Naive B cell (primary cell): ENCODE measurements at places on chromosomes 2 and 18. TPM values are rescaled to one million over a fixed set of nuclear protein-coding genes. Genes with fewer than 3 reads are reported as not detected.

Gene C1QL2
- polyA plus RNA-seq: not detected

DNA sequence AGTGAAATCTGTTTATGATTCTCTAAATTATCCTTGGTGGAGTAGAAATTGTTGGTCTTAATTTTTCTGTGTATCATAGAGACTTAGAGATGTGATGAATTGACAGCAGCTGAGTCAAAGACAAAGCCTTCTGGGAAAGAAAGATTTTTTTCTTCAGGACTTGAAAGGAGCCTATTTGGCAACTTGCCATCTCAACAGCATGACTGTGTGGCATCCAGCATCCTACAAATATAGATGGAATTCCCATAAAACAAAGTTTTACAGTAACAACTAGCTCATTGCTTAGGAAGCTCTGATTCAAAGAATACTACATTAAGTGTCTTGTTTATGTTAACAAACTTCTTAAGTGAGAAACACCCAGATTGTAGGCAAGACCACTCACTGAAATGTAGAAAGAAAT, 79.2 kb upstream of the SETBP1 start:
- DNase-seq: no peak

DNA sequence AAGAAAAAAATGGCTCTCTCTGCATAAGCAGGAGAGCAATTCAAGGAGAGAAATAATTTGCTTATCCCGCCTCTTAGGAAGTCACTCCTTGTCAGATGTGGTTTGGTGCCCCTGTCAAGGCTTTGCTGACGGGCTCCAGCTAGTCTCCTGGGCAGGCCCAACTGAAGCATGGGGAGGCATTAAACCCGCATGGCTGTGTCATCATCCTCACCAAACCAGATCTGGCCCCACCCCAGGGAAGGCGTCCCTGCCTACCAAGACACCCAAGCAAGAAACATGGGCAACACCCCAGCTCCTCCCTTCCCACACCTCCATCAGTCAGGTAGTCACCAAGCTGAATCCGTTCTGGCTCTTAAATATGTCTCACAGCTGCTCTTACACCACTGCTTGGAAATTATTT, 108.0 kb downstream of the SGPP2 start:
- DNase-seq: no peak

Gene ANTXR1
- polyA plus RNA-seq: not detected

- DNase-seq: peak; percentile 17
These were observed 230.9 kb upstream of the SMAD2 start for GRCh38 chr18:48161191-48161910.

- no peak for DNase-seq
These were observed 731.7 kb upstream of the REG3G start for GRCh38 chr2:78293768-78294167.

- DNase-seq: no peak
These were observed 341.3 kb downstream of the MYCN start for GRCh38 chr2:16281451-16282335.

Gene C2orf81
- 7.9 TPM for polyA plus RNA-seq

- DNase-seq: no peak
These were observed 100.1 kb downstream of the CRACDL start for GRCh38 chr2:98835831-98836385.

Gene DPYSL5
- polyA plus RNA-seq: not detected

DNA sequence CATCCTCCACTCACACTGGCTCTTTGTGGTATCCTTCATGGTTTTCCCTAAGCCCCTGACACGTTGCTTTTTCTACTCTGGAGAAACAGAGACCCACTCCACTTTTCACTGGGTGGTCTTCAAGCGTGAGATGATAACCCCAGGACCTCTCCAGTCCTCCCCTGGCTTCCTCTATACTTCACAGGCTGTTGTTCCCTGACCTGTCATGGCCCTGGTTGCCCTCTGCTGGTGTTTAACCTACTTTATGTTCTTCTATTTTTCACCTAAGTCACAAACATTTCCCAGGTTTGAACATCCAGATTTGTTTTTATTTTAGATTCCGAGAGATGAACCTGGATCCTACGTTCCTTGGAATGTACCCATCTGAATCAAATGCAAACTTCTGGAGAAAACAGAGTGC, 84.5 kb downstream of the AOX1 start:
- no peak for DNase-seq

Gene FSHR
- polyA plus RNA-seq: not detected

DNA sequence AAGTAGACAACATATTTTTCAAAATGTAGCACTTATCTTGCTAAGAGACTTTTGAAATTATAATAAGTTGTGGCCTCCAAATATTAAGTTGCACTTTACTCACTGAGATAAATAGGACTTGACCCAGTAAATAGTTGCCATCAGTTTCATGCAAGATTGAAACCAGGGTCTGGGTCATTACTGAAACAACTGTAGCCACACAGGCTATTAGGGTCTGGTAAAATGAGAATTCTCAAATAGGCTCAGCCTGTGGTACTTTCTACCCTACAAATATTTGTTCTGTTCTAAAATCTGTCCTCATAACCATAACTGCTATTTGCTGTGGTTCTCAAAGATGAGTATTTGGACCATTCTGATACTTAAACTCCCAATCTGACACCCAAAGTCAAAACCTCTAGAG, 115.4 kb upstream of the STK17B start:
- DNase-seq: no peak

DNA sequence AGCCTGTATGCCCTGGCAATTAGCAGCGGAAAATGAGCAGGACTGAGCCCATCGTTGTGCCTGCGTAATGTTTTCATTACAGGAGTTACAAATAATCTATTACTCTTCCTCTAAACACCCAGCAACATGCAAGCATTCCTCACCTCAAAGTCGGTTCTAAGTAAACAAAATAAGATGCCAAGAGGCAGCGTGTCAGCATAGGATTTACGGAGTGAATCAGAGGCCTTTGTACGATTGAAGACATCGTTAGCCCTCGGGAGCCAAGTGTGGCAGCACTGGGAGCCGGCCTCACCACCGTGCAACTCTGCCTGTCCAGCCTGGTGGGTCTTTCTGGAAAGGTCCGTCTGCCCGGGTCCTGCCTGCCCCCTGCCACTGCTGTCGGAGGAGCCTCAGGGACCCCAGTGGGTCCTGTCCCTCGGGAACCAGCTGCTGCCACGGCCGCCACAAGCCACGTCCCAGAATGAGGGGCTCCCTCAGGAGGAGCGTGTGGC, 80.1 kb upstream of the CTDP1 start:
- no peak for DNase-seq

Gene GREB1
- not detected for polyA plus RNA-seq

DNA sequence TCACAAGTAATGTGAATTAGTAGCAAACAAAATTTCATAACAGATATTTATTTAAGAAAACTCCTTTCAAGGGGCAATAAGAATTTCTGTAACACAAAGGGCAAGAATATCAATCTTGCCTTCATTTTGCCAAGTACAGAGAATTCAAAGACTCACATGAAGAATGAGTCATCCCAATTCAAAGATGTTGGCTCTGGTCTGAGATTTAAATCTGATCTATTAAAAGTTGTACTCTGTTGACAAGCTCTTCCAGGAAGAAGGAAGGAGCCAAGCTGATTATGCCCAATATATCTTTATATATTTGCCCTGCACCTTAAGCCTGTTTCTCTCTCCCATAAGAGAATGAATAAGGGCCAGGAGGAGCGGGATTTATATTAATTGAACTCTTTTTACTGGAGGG, 55.9 kb upstream of the RPE start:
- no peak for DNase-seq

Gene SLC8A1
- not detected for polyA plus RNA-seq

- DNase-seq: no peak
These were observed 97.4 kb upstream of the LRATD1 start for GRCh38 chr2:14535156-14535555.

- DNase-seq: no peak
These were observed 41.1 kb upstream of the MAP2 start for GRCh38 chr2:209382775-209383174.

DNA sequence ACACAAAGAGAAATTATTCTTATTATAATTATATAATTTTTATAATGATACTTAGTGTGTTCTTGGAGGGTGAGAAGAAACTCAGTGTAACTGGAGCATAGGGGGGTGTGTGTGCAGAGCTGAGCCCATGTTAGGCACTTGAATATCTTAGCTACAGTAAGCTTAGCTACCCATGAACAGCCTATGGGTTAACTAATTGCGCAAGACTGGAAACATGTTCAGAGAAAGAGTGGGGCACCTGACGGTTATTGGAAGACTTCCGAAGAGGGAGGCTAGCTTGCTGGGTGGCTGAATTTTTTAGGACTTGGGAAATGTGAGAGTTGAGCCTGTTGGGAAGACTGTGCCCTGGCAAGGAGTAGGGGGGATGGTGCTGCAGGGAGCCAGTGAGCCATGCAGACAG, 229.2 kb downstream of the SLC4A3 start:
- DNase-seq: no peak

DNA sequence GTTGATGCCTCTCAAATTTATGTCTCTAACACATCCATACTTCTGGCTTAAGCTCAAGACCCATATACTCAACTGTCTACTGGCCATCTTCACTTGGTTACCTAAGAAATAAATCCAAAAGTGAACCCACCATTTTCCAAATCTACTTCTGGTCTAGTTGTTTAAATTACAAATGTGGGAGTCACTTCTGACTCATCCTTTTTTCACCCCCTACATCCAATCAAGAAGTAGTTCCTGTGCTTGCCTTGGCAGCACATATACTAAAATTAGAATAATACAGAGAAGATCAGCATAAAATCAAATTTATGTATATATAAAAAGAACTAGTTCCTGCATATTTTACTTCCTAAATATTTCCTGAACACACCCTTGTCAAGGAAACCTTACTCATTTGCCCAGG, 53.6 kb downstream of the STRN start:
- DNase-seq: no peak

- DNase-seq: no peak
These were observed 1.2 kb downstream of the RMP24 start for GRCh38 chr18:35973650-35974049.

- DNase-seq: no peak
These were observed 1669.5 kb upstream of the DDX18 start for GRCh38 chr2:116145031-116145430.

GRCh38 chr2:85283641-85284040, 44.1 kb downstream of the TGOLN2 start:
- no peak for DNase-seq

DNA sequence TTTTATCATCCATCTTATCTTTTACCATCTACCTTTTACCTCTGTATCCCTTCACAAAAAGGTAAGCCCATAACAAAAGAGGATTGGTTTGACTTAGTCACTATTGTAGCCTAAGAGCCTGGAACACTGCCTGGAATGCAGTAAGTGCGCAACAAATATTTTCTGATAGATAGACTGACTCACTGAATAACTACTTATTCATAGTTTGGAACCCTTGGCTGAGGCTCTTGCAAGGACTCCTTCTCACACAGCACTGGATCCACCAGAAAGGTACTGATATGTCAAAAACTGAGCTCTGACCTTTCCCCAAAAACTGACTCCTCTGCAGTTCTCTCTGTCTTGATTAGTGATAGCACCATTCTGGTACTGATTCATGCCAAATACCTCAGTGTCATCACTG, 426.7 kb downstream of the SETBP1 start:
- no peak for DNase-seq

DNA sequence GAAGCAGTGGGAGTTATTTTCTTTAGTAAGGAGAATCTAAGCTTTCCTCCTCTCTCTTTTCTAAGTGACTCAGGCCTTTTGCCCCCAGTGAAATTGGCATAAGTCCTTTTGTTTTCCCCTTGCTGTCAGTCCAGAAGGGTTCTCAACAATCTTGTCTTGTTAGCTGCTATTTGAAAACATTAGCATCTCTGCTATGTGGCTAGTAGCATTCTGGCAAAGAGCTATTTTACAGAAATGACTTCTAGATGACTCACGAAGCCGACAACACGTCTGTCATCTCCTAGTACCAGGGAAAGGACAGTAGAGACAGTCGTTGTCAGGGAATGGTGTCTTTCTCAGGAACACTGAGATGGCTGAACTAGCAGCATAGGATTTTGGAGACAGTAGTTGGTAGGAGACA, 14.7 kb downstream of the SMARCAL1 start:
- DNase-seq: no peak

Gene C2orf80
- polyA plus RNA-seq: not detected

Gene MRO
- polyA plus RNA-seq: not detected

Gene RND3
- polyA plus RNA-seq: not detected
